ENCODE measurements at places on chromosomes 5 and 9.

GRCh38 chr5:38369692-38370091, 111.3 kb downstream of the EGFLAM start:
- DNase-seq: no peak

- DNase-seq: no peak
Observed at GRCh38 chr9:16521868-16522411, 348.5 kb downstream of the BNC2 start.

- no peak for DNase-seq
Observed at GRCh38 chr5:78760770-78761169, 112.2 kb upstream of the LHFPL2 start.

- DNase-seq: no peak
Observed at GRCh38 chr5:53726121-53726520, 165.7 kb downstream of the NDUFS4 start.

- no peak for DNase-seq
Observed at GRCh38 chr5:96615223-96615622, 47.0 kb upstream of the CAST start.

- no peak for DNase-seq
Observed at GRCh38 chr5:80284720-80285119, 28.9 kb upstream of the SERINC5 start.

GRCh38 chr5:79975422-79975821, 15.6 kb downstream of the MTX3 start:
- DNase-seq: no peak

- no peak for DNase-seq
Observed at GRCh38 chr5:175711472-175712312, 53.8 kb downstream of the HRH2 start.

DNA sequence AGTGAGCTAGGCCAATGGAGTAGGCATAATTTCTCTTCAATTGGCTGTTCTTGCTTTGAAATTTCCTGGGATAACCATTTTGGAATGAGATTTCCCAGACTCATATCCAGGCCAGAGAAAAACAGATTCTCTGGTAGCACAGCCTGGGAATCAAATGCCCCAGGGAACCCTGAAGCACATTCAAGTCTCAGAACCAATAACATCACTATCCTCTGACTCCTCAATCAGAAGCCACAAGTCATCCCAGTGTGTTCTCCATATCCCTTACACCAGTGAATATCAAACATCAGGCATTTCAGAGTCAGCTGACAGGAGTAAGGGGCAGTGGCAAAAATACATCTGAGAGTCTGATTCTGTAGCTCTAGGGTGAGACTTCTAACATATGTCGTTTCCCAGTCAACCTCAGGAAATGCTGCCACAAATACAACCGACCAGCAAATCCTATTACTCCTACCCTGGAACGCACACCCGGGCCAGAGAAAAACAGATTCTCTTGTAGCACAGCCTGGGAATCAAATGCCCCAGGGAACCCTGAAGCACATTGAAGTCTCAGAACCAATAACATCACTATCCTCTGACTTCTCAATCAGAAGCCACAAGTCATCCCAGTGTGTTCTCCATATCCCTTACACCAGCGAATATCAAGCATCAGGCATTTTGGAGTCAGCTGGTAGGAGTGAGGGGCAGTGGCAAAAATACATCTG, 537.7 kb upstream of the NMUR2 start:
- DNase-seq: no peak

GRCh38 chr5:157607371-157608161, 32.0 kb upstream of the ADAM19 start:
- DNase-seq: no peak

GRCh38 chr5:1003296-1003937, 5.2 kb upstream of the NKD2 start:
- DNase-seq: peak; percentile 12

- peak; percentile 2 for DNase-seq
Observed at GRCh38 chr9:93681269-93682154, 105.1 kb downstream of the PHF2 start.

- DNase-seq: no peak
Observed at GRCh38 chr9:87711857-87712800, 13.8 kb upstream of the CTSL start.

GRCh38 chr5:59328709-59329296, 564.7 kb downstream of the PDE4D start:
- no peak for DNase-seq

DNA sequence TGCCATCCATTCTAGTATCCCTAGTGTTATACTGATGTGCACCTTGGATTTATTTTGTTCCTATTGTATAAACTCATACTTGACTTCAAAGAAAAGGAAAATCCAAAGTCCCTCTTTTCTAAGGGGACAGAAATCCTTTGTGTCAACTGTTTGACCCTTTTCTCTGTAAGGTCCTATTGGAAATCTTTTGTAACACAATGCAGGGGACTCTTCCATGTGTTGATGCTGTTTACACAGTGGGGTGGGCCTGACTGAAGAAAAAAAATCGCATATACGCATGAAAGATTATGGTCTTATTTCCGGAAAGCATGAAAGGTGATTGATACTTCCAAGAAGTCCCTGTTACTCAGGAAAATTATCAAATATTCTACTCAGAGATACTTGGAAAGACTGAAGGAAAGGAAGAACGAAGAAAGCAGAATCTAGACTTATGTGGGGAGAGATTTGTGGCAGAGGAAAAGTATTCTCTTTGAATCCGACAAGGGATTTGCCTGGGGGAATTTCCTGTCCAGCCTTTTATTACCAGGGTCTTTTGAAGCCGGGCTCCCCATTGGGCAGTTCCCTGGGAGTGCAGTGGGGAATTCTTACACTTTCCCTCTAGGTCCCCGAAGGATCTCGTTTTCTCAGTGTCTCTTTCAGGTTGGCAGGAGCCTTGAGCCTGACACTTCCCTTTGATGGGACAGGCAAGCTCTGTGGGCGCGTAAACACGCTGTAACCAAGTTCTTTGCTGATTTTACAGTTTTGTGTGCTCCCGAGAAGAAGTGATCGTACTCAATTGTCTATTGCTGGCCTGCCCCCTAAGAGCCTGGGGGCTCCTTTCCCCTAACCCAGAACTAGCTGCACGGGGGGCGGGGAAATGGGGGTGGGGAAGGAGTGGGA, 779 bp upstream of the VCAN start:
- no peak for DNase-seq

- DNase-seq: no peak
Observed at GRCh38 chr9:16784002-16784401, 86.5 kb downstream of the BNC2 start.

- DNase-seq: no peak
Observed at GRCh38 chr5:133917785-133918184, 50.6 kb downstream of the C5orf15 start.

DNA sequence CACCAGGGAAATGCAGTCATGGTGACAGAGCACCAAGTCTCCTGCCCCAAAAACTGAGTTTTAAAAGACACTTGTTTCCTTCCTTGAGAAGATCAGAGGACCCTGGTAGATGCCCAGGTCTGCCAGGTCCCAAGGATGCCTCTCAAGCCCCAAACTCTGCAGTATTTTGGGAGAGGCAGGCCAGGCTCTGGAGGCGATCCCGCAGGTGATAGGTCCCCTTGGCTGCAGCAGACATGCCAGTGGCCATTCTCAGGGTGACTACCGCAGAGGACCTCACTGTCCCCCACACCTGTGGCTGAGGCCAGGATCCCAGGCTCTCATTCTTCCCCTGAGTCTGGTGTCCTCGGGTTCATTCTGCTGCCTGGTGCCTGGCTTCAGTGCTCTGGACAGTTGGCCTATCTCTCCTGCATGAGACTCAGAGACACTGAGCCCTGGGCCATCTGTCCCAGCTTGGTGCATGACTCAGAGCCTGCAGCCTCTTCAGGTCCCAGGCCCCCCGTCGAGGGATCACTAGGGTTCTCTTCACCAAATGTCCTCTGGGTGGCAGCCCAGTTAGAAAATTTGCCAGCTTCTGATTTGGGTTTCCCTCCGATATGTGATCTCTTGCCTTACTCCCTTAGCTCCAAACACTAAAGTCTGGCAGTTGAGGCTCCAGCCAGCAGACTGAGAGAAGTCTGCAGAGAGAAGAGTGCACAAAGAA, 59.7 kb upstream of the GARNL3 start:
- no peak for DNase-seq

- DNase-seq: peak; percentile 41
Observed at GRCh38 chr5:17217493-17218352, at the start of gene BASP1. BASP1 (plus strand) TSS chr5:17217631; CDS start chr5:17275217, 57,586 bp downstream.

DNA sequence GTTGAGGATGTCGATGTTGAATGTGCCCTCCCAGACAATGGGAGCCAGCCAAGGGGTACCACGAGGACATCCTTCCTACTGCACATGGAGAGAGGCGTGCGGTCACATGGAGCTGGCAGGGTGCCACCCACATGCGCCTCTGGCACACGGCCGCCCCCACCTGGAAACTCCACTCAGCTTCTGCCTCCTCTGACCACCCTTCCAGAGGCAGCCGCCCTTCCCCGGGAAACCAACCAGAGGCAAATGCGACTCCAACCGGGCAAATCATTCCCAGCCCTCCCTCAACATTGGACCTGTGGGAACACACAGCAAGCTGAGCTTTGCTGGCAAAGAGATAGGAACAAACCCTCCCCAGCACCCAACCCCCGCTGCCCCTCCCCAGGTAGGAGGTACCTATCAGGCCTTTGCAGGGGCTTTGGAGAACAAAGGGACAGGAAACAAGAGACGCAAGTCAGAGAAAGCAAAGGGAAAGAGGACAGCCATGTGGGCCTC, 17.5 kb downstream of the ABO start:
- no peak for DNase-seq

GRCh38 chr9:87035879-87036278, 88.6 kb upstream of the GAS1 start:
- DNase-seq: no peak

DNA sequence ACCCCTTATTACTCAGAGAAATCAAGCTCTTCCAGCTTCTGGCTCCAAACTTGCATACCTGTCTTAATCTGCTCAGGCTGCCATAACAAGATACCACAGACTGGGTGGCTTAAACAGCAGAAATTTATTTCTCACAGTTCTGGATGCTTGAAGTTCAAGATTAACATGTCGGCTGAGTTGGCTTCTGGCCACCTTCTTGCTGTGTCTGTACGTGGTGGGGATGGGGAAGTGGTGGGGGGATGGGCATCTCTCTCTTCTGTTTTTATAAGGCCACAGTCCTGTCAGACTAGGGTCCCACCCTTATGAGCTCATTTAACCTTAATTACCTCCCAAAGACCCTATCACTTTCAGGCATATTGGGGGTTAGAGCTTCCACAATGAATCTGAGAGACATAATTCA, 140.5 kb downstream of the SV2C start:
- DNase-seq: no peak

- DNase-seq: no peak
Observed at GRCh38 chr5:37631939-37632338, 207.9 kb downstream of the GDNF start.

DNA sequence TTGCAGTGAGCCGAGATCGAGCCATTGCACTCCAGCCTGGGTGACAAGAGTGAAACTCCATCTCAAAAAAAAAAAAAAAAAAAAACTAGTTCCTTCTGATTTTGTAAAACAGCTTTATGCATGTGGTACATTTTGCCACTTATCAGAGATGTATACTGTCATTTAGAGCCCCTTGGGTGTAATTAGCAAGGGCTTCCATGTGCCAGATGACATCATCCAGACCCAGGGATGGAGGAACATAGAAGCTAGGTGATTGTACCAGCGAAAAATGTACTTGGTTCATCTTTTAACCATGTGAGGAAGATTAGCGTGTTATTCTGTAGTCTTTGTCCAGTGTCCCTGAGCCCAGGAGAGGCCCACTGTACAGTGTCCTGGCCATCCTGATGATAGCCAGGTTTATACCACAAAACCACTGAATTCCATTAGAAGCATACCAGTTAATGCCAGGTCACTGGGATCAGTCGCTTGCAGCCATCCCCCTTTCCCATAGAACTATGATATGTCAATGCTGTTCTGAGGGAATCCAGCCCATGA, 239.3 kb upstream of the SGCD start:
- no peak for DNase-seq

DNA sequence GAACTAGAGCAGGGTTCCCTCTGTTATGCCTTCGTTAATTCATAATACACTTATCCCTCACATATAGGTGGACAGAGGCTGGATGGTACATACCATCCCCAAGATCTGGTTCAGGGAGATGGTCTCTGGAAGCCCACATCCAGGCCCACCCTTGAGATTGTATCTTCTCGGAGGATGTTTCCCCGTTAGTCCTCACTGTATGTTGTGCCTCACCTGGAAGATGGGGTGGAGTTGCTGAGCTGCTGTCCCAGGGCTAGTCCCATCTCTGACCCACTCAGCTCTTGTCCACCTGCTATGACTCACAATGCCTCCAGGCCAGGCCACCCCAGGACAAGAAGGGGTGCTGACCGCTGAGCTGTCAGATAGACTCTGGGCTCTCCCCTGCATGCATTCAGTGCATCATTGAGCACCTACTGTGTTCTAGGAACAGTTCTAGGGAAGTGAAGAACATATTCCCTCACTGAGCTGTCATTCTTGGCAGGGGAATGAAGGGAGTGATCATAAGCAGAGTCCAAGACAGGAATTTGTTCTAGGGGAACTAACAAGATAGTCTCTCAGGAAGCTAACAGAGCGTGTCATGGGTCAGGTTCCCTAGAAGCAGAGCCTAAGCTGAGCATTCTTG, at the start of gene CBY3:
CBY3 (minus strand) TSS at position 255 of the 622 bp plus-strand sequence; CDS start at position 139, 116 bp downstream.
- no peak for DNase-seq

DNA sequence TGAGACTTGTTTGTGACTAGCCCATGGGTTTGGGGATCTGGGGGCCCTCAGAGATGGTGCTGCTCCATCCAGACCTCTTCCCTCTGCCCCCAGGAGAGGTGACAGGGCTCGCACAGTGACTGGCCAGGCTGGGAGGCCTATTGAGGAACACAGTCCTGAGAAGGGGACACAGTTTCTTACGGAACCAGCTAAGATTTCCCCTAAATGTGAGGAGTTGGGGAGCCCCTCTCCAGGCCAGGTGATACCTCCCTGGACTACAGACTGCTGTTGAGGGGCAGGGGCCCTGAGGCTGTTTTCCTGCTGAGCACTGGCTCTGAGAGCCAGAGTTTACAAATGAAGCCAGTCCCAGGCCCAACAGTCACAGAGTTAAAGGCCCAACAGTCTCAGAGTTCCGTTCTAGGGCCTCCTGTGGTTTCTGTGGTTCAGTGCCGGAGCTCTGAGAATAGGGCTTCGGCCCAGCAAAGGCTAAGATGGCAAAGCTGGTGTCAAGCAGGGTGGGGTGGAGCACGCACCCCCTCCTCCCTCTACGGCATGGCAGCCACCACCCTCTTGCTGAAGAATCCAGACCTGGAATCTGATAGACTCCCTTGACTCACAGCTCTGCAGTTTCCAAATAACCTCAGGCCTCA, 1.1 kb upstream of the SEMA4D start:
- no peak for DNase-seq

DNA sequence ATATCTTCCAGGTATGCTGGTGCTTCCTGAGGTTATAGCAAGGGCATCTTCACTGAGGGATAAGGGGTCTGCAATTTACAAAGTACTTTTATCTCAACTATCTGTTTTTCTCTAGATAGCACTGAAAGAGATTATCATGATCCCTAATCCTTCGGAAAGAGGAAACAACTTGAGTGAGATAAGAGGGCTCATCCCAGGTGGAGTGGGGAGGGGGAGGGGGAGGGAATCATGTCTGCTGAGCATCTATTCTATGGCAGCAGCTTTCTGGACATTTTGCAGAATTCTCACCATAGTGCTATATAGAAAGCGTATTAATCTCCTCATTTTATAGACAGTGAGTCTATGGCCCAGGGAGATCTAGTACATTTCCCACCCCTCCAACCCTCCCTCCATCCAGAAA, 5.9 kb downstream of the TNFSF15 start:
- no peak for DNase-seq

All from tibial nerve (tissue), 4 donors.